ENCODE measurements at places on chromosomes 1 and 21.

- DNase-seq = peak; percentile 17
Measured at GRCh38 chr1:40951943-40952743, 27.4 kb upstream of the CTPS1 start.

DNA sequence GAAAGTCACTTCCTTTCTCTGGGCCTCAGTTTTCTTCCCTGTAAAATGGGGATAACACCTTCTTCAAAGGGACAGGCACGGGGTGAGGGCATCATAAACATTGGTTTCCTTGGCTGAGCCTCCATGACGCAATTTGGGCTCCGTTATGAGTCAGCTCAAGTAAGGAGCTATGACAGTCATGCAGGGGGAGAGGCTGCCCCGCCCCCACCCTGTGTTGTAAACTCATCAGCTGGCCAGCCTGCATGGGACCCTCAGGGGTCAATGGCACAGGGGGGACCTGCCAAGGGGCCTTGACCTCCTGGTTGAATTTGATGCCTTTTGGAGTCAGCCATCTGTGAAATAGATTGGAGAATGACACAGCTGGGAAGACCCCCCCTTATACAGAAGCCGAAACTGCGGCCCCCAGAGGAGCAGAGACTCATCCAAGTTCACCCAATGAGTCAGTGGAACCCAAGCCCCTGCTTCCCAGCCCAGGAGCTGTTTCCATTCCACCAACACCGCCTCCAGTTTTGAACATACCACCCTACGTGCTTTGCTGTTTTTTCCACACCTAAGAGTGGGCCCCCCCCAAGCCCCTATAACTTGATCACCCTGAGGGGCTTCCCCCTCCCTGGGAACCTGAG lies 36.8 kb upstream of the RUNX3 start:
- DNase-seq = peak; percentile 40

DNA sequence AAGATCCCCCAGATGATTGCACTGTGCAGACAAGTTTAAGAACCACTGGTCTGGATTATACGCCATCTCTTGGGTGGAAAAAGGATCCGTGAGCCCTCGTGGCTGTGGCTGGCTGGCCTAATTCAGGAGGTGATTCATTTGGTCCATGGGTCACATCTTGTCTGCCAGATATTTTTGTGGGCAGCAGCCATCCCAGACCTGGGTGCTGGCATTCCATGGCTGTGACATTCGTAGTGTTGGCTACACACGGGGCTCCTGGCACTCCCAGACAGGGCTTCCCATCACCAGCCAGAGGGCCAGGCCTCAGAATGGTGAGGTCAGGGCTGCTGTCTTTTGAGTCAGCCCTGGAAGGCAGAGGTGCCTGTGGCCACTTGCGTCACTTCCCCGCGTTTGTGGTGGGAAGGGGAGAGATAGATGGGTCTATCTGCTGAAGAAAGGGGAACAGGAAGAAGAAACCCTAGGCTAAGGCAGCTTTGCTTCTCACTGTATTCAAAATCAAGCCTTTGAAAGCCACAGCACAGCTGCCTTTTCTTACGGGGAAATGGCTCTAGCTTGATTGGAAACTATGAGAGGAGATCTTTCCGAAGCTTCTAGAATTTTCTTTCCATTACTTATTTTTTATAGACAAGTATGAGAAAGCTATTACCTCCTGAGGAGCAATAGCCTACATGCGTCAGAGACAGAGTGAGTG lies 32.4 kb downstream of the EIF2D start:
- peak; percentile 84 for DNase-seq

DNA sequence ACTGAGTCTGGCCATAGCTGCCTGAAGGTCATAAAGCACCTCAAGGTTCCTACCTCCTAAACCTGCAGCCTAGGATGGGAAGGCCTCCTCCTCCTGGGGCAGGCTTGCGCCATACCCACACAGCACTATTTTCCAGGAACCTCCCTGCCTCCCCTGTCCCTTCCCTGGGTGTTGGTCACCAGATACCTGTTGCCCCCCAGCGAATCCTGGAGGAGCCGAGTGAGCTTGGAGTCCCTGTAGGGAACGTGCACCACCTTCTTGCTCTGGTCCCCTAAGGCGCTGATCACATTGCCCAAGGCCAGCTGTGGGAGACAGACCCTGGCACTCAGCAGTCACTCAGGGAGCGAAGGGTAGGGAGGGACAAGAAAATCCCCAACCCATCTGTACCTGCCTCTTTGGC lies 19.4 kb downstream of the KIF21B start:
- DNase-seq = no peak

DNA sequence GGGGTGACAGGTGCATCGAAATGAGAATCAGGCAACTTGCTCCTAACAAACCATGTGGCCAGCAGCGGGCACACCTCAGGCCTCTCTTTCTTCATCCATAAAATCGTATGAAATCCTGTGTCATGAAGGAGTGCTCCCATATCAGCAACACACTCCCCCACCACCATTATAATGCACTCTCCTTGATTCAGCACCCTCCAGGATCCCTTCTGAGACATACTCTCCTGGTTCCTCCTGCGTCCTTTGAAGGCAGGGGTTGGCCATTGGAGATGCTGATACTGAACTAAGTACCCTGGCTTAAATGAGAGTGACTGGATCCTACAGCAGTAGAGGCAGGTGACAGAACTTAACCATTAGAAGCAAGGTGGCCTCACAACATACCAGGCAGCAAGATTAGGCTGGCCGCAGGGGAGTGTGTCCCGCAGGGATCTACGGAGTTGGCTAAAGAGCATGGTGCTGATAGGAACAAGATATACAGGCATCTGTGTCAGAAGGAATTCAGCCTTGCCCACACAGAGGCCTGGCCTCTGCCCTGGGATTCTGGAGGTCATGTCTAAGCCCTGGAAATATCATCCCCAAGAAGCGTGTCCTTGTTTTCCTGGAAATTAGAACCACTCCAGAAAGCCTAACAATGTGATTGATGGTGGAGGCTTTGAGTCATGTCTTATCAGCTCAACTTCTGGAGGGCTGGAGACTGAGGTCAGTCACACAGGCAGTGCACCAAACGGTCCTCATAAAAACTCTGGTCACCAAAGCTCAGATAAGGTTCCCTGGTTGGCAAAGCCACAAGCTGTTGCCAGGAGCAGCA lies 16.8 kb downstream of the S100A7A start:
- DNase-seq = no peak

- DNase-seq = peak; percentile 29
Measured at GRCh38 chr1:151992303-151993083, 1.2 kb downstream of the S100A10 start.

DNA sequence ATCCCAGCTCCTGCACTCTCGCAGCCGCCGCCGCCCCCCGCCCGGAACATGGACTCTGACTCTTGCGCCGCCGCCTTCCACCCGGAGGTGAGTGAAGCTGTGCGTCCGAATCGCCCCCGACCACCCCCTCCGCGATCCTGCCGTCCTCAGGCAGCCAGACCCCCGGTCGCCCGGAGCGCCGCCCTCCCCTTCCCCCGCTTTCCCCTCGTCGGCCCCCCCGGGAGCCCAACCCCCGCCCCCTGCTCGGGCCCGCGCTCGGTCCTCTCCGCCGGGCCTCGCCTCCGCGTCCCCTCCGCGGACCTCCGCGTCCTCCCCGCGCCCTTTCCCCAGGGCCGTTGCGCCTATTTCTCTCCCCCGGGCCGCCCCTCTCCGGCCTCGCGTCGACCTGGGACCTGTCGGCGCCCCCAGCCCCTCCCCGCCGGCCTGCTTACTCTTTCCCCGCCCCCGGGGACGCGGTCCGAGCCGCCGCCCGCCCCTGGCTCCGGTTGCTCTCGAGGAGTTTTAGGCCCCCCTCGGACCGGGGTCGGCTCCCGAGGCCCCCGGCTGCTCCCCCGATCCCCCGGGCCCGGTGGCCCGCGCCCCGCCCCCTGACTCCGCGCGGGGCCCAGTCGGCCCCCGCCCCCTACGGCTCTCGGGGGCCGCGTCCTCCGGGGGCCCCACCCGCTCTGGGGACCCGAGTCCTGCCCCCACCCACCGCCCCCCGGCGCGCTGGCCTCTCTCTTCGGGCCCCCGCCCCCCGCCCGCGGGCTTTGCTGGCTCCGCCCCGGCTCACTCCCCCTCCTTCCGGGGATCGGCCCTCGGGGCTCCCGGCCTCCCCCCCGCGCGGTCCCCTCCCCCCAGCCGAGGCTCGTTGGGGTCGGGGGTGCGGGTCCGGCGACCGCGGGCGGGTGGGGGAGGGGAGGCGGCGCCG lies 743 bp downstream of the PHF13 start:
- peak; percentile 25 for DNase-seq

GRCh38 chr1:246506367-246506673 lies 759 bp downstream of the SMYD3 start:
- DNase-seq = no peak

GRCh38 chr1:222995236-222995580 lies 147.8 kb downstream of the TLR5 start:
- DNase-seq = no peak

GRCh38 chr1:244171241-244171985 lies 120.3 kb downstream of the ZBTB18 start:
- no peak for DNase-seq

DNA sequence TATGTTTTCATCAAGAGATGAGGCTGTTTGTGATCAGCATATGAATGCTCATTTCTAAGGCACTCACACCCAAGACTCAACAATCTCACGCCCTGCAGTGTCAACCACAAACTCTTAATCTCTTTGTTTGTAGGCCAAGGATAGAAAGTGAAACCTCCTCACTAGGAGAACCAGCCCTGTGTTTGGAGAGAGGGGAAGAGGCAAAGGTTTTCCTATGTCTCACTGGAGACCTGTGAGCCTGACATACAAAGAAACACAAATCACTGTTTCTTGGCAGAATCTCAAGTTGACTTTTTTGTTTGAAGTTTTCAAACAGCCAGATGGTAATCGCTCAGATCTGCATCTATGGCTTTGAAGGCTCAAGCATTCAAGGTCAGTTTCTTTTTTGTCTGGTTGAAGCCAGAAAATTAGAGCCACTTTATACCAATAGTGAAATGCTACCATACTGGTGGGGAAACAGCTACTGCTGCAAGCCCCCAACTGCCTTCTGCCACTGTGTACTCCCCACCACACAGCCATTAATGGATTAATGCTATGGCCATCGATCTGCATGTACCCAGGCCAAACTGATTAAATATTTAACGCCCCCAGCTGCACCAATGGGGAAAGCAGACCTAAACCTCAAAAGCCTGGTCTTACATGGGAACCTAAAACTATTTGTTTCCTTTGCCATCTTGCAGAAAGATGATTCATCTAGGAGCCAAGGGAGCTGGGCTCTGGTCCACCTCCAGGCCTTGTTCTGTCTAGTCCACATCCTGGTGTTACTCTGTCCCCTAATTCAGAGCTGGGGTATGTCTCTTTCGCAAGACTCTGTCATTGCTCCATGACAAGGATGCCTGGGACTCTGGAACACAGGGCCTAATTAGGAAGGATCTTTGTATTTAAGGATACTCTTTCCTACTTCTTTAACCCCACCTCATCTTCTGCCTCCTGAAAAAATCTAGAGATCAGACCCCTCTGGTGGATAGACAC lies 16.3 kb downstream of the PDZK1 start:
- peak; percentile 1 for DNase-seq

GRCh38 chr1:80656014-80656636 lies 1144.6 kb upstream of the ADGRL2 start:
- no peak for DNase-seq

- DNase-seq = peak; percentile 41
Measured at GRCh38 chr1:47192458-47193384, 2.9 kb upstream of the PDZK1IP1 start.

GRCh38 chr21:38590449-38591217 lies 92.4 kb upstream of the ERG start:
- no peak for DNase-seq

DNA sequence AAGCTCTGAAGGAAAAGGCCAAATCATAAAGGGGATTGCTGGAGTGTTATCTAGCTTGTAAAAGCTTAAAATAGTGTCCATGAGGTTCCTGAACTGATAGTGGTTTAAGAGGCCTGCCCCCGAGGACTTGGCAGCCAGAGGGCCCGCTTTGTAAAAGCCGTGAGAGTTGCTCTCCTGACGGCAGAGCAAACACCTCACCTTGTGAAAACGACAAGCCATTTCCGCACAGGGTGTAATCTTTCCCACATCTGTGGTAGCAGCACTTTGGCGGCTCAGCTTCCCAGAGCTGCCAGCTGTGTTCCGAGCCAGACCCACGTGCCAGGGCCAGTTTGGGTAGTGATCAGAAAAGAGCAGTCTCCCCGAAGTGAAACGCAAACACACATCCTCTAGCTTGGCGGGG lies 37.0 kb downstream of the SERBP1 start:
- no peak for DNase-seq

GRCh38 chr1:32111789-32112188 lies 3.9 kb downstream of the KPNA6 start:
- no peak for DNase-seq

GRCh38 chr1:54627196-54627595 lies 3.9 kb upstream of the FAM151A start:
- no peak for DNase-seq

DNA sequence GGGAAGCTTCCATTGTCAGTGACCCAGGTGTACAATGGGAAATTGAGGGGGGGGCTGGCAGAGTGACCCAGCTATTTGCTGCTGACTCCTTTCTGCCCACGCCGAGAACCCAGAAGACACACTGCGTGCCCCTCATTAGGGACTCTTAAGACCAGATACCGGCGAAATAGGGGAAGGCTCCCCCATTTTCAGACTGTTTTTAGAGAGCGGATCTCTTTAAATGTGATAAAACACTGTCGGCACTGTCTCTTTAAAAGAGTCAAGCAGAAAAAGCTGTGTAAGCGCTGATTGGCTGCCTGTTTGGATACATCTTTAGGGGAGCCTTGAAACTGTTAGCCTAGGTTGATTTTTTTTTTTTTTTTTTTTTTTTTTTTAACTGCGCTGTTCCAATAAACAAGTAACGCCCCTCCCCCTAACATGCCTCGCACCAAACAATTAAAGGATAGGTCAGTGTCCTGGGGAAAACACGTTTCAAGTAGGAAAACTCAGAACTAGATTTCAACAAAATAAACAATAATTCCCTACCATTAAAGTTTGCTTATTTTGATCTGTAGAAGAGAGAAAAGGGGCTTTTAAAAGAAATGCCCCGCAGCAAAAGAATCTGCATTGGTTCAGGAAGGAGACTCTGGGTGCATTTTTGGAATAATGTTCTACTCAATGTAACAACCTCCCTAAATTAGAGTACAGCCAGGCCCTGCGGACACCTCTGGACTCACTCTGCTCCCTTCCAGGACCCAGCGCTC lies 1.4 kb upstream of the SSBP3 start:
- DNase-seq = peak; percentile 57

All from effector memory CD4-positive, alpha-beta T cell (primary cell).